ENCODE measurements at places on chromosomes 1 and 21. TPM values are rescaled to one million over a fixed set of nuclear protein-coding genes. Genes with fewer than 3 reads are reported as not detected.
A peak's percentile ranks its signal among the peaks of the same experiment; 100 is the strongest.

The NMNAT2 gene
- 8.8 TPM for total RNA-seq

- peaks cover 46% of the 10 kb centered on the region for H3K27me3 ChIP-seq
- H3K4me1 ChIP-seq, result peaks cover 28% of the 10 kb centered on the region
- no peaks in the 10 kb centered on the region for H3K36me3 ChIP-seq
These were observed 39.6 kb upstream of the TRABD2B start for GRCh38 chr1:48036710-48037355.

- peaks cover 5% of the 10 kb centered on the region for H3K4me1 ChIP-seq
- no peaks in the 10 kb centered on the region for H3K36me3 ChIP-seq
- no peak for DNase-seq
- no peak overlapping the region for H3K27ac ChIP-seq
These were observed 34.9 kb upstream of the RUNX3 start for GRCh38 chr1:24964811-24965570.

GRCh38 chr1:172969611-172970010 lies 81.1 kb downstream of the TNFSF18 start:
- no peaks in the 10 kb centered on the region for H3K27me3 ChIP-seq
- DNase-seq, result no peak
- H3K27ac ChIP-seq, result no peak overlapping the region
- H3K4me3 ChIP-seq, result no peak overlapping the region
- no peaks in the 10 kb centered on the region for H3K36me3 ChIP-seq

The CELA2B gene
- not detected for total RNA-seq

The TRAF3IP3 gene
- total RNA-seq, result 0.71 TPM

The MFAP2 gene
- 141 TPM for total RNA-seq

The IFI44L gene
- 0.53 TPM for total RNA-seq

DNA sequence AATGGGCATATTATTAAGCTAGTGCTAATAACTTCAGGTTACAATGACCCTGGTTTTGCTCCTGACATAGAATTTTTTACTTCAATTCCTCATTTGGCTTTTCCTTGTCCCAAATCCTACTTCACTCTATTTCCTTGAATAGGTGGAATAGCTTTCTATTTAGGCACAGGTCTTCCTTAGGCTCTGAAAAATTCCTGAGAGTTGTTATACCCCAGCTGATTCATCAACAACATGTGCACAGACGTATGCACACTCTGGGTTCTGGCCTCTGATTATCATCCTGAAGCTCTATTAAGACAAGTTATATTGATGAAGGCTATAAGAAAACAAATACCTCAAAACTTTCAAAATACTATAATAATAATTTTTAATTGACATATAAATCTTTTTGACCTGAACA lies 172.4 kb downstream of the NTMT2 start:
- H3K4me1 ChIP-seq, result peaks cover 20% of the 10 kb centered on the region
- no peak overlapping the region for H3K4me3 ChIP-seq
- no peaks in the 10 kb centered on the region for H3K36me3 ChIP-seq
- DNase-seq, result no peak
- no peak overlapping the region for H3K27ac ChIP-seq

- no peak for DNase-seq
- no peaks in the 10 kb centered on the region for H3K36me3 ChIP-seq
- H3K4me3 ChIP-seq, result no peak overlapping the region
These were observed 77.0 kb downstream of the RWDD3 start for GRCh38 chr1:95311014-95311413.

The AQP10 gene
- not detected for total RNA-seq

GRCh38 chr1:24435782-24436365 lies 20.3 kb downstream of the NIPAL3 start:
- no peaks in the 10 kb centered on the region for H3K27me3 ChIP-seq
- H3K4me1 ChIP-seq, result peaks cover 14% of the 10 kb centered on the region
- H3K27ac ChIP-seq, result no peak overlapping the region
- no peak for DNase-seq
- no peaks in the 10 kb centered on the region for H3K36me3 ChIP-seq

GRCh38 chr1:230274254-230274653 lies 151.9 kb downstream of the PGBD5 start:
- H3K27me3 ChIP-seq, result no peaks in the 10 kb centered on the region
- H3K4me3 ChIP-seq, result no peak overlapping the region
- H3K27ac ChIP-seq, result no peak overlapping the region

The NR1I3 gene
- total RNA-seq, result not detected

The LIX1L gene
- 3.0 TPM for total RNA-seq

The ADORA1 gene
- 2.6 TPM for total RNA-seq

DNA sequence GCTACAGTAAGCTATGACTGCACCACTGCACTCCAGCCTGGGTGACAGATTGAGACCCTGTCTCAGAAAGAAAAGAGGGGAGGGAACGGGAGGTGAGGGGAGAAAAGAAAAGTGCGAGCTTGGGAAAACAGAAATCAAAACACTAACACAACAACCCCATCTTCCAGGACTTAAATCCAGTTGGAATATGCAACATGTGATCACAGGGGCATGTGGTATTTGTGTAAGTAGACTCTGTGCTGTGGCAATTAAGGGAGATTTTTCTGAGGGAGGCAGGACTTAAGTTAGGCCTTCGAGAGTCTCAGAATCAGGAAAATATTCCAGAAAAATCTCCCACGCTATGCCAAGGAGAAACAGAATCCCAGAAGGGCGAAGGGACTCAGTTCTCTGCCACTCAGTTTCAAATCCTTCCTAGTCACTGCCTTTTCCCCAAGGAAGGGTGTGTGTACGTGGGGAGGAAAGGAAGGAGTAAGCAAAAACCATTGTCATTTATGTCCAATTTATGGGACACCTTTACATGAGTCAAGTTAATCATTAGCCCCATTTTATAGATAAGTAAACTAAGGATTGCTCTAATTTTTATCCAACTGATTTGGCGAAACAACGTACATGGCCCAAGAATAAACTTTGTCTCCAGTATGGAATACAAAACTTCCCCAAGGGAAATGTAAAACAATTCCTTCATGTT lies 12.3 kb downstream of the ID3 start:
- no peak for DNase-seq
- peaks cover 30% of the 10 kb centered on the region for H3K4me1 ChIP-seq
- H3K4me3 ChIP-seq, result no peak overlapping the region
- no peak overlapping the region for H3K27ac ChIP-seq

GRCh38 chr21:17730782-17731181 lies 88.4 kb downstream of the C21orf91 start:
- H3K4me3 ChIP-seq, result no peak overlapping the region
- H3K4me1 ChIP-seq, result no peaks in the 10 kb centered on the region
- no peaks in the 10 kb centered on the region for H3K27me3 ChIP-seq
- H3K27ac ChIP-seq, result no peak overlapping the region
- DNase-seq, result no peak

- H3K4me3 ChIP-seq, result no peak overlapping the region
- peaks cover 20% of the 10 kb centered on the region for H3K4me1 ChIP-seq
These were observed 231.5 kb downstream of the KCNT2 start for GRCh38 chr1:196376630-196377328.

DNA sequence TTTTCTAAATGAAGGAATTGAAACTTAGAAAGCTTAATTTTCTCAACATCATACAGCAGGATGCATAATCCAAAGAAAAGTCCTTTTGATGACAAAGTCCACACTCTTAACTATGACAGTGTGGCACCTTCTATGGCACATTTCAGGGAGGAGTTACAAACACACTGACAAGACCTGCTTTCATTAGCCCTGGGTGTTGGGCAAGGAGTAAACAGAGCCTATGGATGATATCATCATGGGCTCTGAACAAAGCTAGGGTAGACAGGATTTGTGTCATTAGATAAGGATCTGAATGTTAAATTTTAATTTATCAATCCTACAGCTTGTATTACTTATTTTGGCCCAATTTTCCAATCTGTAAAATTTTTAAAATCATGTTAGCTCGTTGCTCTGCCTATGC lies 62.6 kb upstream of the DENND1B start:
- no peaks in the 10 kb centered on the region for H3K36me3 ChIP-seq
- H3K4me1 ChIP-seq, result peaks cover 11% of the 10 kb centered on the region
- no peak overlapping the region for H3K27ac ChIP-seq
- H3K27me3 ChIP-seq, result no peaks in the 10 kb centered on the region

The CNN3 gene
- total RNA-seq, result 183 TPM

DNA sequence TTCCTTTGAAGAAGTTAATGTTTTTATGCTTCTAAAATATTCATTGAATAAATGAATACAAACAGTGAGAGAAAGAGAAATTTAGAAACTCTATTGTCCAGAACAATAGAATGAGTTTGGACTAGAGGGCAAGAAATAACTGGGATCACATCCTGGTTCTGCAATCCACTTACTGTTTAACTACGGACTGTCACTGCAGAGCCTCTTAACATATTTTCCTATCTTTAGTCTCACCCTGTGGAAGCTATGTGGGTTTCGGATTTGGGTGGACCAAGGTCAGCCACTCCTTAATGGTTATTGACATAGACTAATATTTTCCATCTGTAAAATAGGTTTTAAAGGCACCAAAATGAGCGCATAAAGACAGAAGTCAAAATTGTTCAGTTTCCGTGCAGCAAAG lies 116.6 kb downstream of the UBE2U start:
- H3K4me3 ChIP-seq, result no peak overlapping the region
- H3K27ac ChIP-seq, result no peak overlapping the region
- H3K36me3 ChIP-seq, result no peaks in the 10 kb centered on the region
- DNase-seq, result no peak
- 0 out of 2 replicates have a peak, but pooled peaks cover 4% of the 10 kb centered on the region for H3K27me3 ChIP-seq

DNA sequence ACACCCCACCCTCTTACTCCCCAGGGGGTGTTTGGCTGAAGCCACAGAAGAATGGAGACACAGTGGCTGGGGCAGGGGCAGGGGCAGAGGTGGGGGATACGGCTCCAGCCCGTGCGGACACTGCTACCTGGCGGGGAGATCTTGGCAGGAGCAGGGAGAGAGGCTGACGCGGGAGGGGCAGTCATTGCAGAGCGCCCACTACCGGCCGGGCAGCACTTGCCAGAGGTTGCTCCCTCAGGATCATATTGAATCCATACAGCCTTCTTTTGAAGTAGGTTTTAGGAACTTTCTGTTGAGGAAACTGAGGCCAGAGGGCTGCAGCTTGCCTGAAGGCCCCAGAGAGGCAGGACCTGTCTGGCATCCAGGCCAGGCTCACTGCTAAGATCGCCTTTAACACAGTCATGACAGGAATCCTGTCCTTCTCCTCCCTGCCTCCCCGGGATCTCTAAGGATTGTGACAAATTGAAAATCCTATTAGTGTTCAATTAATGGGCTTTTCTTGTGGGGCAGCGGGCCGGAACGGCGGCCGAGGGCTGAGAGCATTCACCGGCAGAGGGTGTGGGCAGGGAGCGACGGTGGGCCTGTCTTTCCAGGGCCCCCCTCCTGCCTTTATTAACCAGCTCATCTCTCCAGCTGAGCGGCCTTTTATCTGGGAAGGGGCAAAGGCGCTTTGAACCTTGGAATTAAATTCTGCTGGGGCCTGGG lies 65.5 kb upstream of the WNT4 start:
- no peak for DNase-seq
- peaks cover 17% of the 10 kb centered on the region for H3K4me1 ChIP-seq
- no peaks in the 10 kb centered on the region for H3K27me3 ChIP-seq
- H3K4me3 ChIP-seq, result no peak overlapping the region
- H3K36me3 ChIP-seq, result no peaks in the 10 kb centered on the region
- H3K27ac ChIP-seq, result no peak overlapping the region

GRCh38 chr1:199657449-199657848 lies 370.1 kb upstream of the NR5A2 start:
- H3K36me3 ChIP-seq, result no peaks in the 10 kb centered on the region
- H3K27me3 ChIP-seq, result no peaks in the 10 kb centered on the region
- no peaks in the 10 kb centered on the region for H3K4me1 ChIP-seq
- H3K4me3 ChIP-seq, result no peak overlapping the region
- DNase-seq, result no peak
- no peak overlapping the region for H3K27ac ChIP-seq

- H3K4me3 ChIP-seq, result no peak overlapping the region
- no peak overlapping the region for H3K27ac ChIP-seq
- H3K36me3 ChIP-seq, result no peaks in the 10 kb centered on the region
- peaks cover 2% of the 10 kb centered on the region for H3K4me1 ChIP-seq
These were observed 185.0 kb downstream of the DNAH14 start for GRCh38 chr1:225114354-225114990.

GRCh38 chr1:53454019-53454418 lies 5.2 kb upstream of the DMRTB1 start:
- no peak overlapping the region for H3K4me3 ChIP-seq
- no peak for DNase-seq

DNA sequence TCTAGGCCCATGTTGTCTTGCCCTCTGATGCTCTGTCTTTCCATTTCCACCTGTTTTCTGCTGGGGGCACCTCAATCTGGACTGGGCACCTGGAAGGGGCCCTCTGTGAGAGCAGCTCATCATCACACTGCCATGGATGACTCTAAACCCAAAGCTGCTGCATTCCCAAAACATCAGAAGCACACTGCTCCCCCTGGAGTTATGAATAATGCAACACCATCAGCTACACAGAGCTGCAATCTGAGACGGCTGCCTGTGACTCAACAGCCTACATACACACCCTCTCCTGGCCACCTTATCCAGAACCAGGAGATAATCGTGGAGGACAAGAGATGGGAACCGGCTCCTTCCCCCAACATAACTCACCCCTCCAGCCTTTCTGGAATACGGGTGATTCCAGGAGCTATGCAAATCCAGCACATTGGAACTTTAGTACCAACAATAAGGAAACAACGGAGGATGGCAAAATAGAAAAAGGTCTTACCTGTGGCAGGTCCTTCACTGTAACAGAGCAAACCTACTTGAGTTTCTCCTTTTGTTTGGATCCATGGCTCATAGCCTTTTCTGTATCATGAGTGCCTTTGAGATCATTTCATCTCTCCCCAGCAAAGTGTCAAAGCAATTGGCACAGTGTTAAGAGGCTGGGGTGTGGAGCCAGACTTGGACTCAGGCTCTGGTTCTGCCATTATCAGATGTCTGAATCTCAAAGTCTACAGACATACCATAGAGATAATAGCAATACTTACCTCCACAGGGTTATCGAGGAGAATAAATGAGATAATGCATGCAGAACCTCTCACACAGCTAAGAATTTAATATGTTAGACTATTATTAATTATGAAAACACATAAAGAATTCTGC lies 29.3 kb downstream of the AK2 start:
- peaks cover 18% of the 10 kb centered on the region for H3K4me1 ChIP-seq
- H3K27me3 ChIP-seq, result no peaks in the 10 kb centered on the region
- H3K36me3 ChIP-seq, result peaks cover 33% of the 10 kb centered on the region
- no peak overlapping the region for H3K4me3 ChIP-seq
- peak overlapping the region; percentile 13 for H3K27ac ChIP-seq

- no peaks in the 10 kb centered on the region for H3K27me3 ChIP-seq
- H3K4me3 ChIP-seq, result no peak overlapping the region
- peaks cover 78% of the 10 kb centered on the region for H3K36me3 ChIP-seq
- peak; percentile 42 for DNase-seq
- H3K4me1 ChIP-seq, result no peaks in the 10 kb centered on the region
- no peak overlapping the region for H3K27ac ChIP-seq
These were observed 10.7 kb upstream of the ELF3 start for GRCh38 chr1:201999625-202000238.

- H3K27me3 ChIP-seq, result no peaks in the 10 kb centered on the region
- H3K36me3 ChIP-seq, result no peaks in the 10 kb centered on the region
- no peak overlapping the region for H3K27ac ChIP-seq
These were observed 61.2 kb downstream of the DNM3 start for GRCh38 chr1:171902527-171902926.

DNA sequence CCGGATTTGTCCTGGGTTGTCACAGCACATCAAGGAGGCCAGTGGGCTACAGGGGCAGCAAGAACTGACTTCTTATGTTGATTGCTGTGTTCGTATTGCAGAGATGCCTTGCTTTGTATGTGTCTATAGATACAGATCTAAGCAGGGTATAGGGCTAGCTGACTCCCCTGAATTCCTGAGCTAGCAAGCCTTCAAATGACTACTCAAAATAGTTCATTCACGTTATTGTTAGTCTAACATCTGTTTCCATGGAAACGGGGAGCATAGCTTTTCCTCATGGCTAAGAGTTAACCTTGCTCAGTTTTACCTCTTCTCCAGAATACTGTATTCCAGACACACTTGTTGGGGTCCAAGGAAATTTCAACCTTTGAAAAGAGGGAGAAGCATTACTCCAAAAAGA lies 24.1 kb downstream of the TRIM45 start:
- peaks cover 14% of the 10 kb centered on the region for H3K4me1 ChIP-seq
- DNase-seq, result no peak

The RNF220 gene
- 124 TPM for total RNA-seq

Measured in WTC11 (cell line).